ENCODE measurements at places on chromosomes 11 and 22.

- DNase-seq: no peak
These were observed 6.1 kb downstream of the SWAP70 start for GRCh38 chr11:9669954-9670353.

DNA sequence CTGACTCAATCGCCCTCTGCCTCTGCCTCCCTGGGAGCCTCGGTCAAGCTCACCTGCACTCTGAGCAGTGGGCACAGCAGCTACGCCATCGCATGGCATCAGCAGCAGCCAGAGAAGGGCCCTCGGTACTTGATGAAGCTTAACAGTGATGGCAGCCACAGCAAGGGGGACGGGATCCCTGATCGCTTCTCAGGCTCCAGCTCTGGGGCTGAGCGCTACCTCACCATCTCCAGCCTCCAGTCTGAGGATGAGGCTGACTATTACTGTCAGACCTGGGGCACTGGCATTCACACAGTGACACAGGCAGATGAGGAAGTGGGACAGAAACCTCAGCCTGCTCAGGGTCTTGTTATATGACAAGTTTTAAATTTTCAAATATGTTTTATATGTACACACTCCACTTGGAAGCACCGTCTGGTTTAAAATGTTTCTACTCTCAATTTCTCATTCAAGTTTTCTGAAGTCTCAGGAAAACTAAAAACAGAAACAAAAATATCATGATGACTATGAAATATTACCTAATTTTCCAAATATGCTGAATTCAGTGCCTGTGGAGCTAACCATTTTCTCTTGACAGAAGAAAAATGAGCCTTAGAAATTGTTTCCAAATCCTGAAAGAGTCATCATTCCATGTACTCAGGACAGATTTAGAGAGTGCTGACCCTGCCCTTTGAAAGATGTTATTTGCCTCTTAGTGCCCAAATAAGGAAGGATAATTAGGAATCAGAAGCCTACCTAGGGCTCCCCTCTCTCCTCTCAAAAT lies 48.8 kb upstream of the TOP3B start:
- DNase-seq: no peak

DNA sequence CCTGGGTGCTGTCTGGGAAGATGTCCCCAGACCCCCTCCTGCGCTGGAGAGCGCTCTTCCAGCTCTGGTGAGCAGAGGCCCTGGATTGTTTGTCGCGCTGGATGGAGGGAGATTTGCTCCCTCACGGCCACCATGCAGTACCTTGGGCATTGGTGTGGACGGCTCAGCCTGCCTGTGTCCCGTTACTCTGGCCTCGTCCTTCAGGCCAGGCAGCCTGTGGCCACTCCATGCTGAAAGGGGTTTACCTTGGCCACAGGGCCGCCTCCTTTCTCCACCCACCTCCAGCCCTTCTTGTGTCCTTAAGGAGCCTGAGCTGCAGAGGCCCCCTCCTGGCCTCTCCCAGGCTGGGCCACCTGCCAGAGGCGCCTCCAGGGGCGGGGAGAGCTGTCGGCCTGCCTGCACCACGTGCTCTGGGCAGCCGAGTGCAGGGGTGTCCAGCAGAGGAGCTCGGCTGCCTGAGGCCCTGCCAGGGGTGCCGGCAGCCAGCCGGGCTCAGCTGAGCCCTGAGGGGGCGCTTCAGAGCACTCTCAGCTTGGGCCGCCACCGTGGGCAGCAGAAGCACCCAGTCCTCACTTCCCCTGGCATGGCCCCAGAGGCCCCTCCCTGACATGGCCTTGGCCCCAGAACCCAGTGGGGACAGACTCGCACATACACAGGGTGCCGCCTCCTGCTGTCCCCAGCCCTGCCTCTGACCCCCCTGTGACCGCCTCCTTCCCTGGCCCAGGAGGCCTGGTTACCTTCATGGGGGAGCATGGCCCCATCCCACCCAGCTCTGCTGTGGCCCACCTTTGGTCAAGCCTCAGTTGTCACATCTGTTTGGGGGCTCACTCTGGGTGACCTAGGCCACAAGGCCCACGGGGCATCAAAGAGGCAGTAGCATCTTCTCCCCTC lies 3.4 kb downstream of the CCND1 start:
- peak; percentile 88 for DNase-seq

DNA sequence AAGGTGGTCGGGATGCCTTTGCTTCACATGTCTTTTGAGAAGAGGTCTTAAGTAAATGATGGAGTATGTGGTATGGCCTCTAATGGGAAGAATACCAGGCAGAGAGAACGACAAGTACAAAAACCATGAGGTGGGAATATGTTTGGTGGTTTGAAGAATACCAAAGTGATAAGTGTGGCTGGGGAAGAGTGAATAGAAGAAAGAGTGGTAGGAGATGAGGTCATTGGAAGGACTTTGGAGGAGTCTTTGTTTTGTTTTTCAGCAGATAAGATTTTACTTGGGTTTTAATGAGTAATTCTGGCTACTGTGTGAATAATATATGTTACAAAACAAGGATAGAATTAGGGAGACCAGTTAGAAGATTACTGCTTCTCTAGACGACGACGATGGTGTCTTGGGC lies 515.4 kb downstream of the RAB38 start:
- peak; percentile 25 for DNase-seq

DNA sequence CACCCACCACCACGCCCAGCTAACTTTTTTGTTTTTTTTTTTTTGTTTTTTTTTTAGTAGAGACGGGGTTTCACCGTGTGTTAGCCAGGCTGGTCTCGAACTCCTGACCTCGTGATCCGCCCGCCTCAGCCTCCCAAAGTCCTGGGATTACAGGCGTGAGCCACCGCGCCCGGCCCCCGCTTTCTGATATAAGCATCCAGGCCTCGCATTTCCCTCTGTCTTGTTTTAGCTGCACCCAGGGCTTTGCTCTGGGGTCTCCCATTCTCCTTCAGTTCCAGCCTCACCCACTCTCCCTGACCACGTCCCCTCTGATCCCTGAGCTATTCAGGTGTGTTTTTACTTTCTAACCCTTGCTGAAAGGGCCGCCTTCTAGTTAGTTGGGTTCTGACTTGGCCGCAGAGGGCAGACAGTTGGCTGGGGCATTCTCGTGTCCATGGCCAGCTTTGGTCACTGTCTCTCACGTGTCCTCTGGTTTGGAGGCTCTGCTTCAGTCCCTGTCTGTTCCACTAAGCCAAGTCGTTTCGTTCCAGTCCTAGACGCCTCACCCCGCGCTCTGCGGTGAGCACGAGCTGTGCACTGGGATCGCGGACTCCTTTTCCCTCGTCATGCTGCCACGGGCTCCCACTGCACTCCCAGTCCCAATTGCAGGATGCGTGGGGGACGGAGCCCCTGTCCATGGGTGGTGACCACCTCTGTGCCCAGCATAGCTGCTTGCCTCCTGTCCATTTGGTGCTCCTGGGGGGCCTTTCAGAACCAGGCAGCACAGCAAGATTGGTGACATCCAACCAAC lies 6.0 kb upstream of the TNNT3 start:
- no peak for DNase-seq

DNA sequence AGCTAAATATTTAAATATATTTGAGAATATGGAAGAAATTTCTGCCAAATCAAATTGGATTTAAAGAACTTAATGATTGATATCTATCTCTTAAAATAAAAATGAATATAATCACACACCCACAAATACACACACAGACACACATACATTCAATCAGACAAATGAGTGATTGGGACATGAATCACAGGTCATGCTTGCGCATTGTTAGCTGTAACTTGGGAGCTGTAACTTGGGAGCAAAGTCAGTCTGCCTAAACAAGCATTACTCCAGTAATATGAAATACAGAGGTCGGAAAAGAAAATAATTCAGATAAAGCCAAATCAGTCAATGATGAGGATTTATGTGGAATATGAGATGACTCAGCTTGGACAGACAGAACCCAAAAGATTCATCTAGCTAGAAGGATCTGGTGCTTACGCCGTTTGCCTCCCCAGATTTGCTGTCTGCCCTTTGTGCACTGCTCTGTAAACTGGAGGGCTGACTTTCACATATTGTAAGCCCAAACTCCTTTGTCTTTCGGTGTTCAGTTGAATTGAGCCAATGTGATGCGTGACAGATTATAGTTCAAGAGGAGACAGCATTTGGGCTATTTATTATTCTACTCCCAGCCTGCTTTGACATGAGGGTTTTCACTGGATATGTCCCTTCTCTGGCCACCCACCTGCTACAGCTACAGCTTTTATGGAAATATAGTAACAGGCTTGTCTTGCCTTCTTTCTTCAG lies 1.6 kb downstream of the OR56B1 start:
- DNase-seq: peak; percentile 25

DNA sequence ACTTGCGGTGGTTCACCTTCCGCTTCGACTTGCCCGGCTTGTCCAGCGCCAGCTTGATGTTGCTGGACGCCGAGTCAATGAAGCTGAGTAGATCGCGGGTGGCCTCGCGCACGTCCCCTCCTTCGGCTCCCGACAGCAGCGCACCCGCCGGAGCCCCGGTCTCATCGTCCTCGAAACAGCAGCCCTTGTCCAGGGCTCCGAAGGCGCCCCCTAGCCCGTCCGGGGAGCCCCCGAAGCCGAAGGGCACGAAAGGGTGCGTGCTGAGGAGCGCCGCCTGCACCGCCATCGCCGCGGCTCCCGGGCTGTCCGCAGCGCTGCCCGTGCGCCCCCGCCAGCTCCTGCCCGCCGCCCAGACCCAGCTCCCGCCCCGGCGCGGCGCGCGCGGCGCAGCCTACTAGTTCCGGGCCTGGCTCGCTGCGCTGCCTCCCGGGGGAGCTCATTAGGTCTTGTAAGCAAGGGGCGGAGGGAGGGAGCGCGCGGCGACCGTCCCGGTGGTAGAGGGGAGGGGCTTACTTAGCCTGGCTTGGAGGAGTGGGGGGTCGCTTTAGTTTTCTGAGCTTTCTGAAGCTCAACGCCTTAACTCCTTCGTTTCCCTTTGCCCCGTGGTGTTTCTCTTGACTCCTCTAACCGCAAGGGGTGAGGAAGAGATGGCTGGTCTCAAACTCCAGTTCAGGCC lies at the start of gene FAM181B:
Gene FAM181B (minus strand): TSS at position 421 of the 676 bp plus-strand sequence. CDS start 135 bp downstream, at position 286.
- DNase-seq: no peak

DNA sequence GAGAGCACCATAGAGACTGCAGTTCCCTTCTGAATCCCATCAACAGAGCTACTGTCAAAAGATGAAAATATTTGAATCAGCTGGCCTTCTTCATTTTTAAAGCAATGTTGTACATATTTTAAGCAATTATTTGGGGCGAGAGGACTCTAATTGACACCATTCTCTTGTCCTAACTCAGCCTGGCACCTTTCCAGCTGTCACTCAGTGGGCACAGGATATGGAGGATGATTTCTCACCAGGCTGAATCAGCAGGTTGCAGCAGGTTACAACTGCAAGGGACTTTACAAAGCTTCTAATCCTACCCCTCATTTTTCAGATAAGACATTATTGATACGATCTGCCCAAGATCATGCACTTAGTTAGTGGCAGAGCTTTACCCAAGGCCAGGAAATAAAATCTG lies 11.9 kb upstream of the WT1 start:
- no peak for DNase-seq

DNA sequence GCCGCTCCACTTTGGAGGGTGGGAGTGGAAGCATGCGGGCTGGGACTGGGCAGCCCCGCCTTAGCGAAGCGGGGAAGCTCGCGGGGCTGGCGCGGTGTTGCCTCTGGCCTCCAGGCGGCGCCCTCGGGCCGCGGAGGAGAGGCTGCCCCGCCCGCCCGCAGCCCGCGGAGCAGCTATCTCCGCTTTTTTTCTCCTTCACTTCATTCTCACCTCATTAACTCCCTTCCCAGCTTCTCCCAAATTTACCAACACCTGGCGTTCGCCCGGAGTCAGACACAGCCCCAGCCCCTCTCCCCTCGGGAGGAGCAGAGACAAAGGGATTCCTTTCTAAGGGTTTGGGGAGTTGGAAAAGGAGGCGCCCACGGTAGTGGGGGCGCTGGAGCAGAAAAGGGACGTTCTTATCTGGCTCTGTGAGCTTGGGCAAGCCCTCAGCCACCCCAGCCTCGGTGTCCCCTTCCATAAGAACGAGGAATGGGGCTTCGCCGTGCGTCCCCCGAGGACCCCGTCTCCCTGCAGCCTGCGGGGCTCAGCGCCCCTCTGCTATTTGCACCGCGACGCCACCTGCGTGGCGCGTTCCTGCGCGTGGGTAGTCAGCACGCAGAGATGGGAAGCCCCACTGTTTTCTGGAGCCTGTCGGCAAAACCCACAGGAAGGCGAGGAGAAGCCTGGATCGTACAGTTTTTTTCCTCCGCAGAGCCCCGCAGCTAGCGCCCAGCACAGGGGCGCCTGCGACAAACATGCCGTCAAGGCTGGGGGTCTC lies 1.5 kb upstream of the WNT11 start:
- DNase-seq: peak; percentile 40

- peak; percentile 23 for DNase-seq
These were observed at the start of gene MYO18B for GRCh38 chr22:25741692-25742626. TSS of gene MYO18B (plus strand) at chr22:25742188. CDS start at chr22:25761093, 18,905 bp downstream.

DNA sequence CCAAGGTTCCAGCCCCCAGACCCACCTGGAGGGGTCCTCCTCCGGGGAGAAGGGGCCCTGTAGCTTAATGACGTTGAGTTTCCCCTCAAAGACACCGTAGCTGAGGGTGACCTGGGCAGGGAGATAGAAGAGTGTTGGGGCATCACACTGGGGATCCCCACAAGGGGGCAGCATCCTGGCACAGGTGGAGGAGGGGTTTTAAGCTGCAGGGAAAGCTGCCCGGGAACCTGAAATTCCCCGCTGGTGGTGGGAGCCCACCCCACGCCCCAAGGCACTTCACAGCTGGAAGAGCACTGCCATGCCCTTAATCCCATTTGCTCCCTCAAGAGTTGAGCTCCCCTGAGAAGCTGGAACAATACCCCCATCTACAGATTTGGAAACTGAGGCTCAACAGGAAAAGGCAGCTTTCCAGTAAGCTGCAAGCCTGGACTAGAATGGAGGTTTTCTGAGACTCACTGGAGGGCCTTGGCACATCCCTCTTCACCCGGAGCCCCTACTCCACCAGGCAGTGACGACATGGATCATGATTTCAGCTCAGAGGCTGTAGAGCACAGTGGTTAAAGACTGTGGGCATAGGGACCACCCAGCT lies 13.7 kb downstream of the MFNG start:
- DNase-seq: no peak

- no peak for DNase-seq
These were observed 318.7 kb upstream of the PITPNB start for GRCh38 chr22:28237783-28238182.
